NCI-H187 treated with DMSO at 0.1 percent for 48 hours (cell line): ENCODE measurements at places on chromosomes 2 and 18.

DNA sequence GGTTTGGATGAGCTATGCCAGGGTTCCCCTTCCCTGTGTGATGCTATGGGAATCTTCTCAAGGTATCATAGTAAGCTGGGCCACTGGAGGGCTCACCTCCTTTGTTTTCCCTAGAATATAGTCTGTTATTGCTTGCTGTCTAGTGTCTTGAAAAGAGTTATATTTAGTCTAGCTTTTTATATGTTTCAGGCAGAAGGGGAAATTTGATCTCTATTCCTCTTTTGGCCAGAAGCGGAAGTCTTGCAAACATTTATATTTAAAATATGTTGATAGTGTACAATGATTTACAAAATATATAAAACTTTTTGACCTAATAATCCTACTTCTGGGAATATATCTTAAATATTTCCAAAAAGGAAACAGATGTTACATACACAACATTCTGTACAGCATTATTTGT lies 260.7 kb downstream of the FHOD3 start:
- DNase-seq = no peak

GRCh38 chr2:6999211-6999877 lies 82.1 kb downstream of the RNF144A start:
- no peak for DNase-seq

DNA sequence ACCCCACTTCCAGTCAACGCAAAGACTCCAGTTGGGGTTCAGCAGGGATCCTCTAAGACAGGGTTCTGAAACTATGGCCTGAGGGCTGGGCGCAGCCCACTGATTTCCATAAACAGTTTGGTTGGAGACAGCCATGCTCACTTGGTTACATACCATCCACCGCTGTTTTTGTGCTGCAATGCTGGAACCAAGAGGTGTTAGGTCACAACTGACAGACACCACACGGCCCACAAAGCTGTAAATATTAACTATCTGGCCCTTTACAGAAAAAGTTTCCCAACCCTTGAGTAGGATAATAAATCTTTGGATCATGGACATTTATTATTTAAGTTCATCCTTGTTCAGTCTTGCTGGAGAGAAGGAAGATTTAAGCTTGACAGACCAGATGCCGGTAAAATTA lies 8.4 kb upstream of the CD226 start:
- DNase-seq = no peak

GRCh38 chr2:152167065-152167464 lies 8.5 kb downstream of the STAM2 start:
- DNase-seq = no peak

DNA sequence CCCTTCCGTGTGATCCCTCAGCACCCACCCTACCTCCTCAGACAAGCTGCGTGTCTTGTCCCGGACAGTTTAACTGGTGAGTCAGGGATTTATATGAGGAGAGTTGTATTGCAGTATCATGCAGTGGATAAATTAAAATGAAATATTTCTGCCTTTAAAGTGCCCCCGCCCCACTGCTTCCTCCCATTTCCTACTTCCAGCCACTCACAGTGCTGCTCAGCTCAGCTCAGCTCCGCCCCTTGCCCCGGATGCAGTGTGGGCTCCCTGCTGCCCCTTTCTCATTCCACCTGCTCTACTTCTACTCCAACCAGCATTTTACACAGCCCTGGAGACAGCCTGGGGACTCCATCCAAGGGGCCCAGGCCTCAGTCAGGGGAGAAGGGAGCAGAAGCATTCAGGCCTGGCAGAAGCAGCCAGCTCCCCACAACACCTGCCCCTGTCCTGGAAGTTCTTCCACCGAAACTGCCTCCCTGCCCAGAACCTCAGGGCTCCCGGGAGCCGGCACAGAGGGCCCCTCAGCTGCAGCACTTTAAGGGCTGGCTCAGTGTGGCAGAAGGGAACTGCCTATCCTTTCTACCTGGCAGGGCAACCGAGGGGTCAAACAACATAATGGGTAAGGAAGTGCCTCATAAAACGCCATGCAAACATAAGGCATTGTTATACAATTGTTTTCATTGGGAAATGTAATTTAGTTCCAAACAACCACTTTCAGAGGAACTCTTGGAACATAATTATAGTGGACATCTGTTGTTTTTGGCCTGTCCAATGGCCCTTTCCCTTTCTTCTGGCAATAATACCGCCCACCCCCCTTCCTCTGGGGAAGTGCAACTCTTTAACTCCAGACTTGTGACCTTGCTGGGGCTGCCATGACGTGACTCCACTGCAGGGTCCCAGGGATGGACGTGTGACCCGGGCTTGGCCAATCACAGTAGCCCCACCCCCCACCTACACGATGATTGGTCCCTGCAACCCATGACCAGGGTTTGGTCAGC lies 102.3 kb downstream of the LIPG start:
- no peak for DNase-seq

GRCh38 chr2:231571661-231572191 lies 20.9 kb upstream of the TEX44 start:
- DNase-seq = no peak

- DNase-seq = no peak
These were observed 145.2 kb upstream of the SMAD2 start for GRCh38 chr18:48075707-48076093.

DNA sequence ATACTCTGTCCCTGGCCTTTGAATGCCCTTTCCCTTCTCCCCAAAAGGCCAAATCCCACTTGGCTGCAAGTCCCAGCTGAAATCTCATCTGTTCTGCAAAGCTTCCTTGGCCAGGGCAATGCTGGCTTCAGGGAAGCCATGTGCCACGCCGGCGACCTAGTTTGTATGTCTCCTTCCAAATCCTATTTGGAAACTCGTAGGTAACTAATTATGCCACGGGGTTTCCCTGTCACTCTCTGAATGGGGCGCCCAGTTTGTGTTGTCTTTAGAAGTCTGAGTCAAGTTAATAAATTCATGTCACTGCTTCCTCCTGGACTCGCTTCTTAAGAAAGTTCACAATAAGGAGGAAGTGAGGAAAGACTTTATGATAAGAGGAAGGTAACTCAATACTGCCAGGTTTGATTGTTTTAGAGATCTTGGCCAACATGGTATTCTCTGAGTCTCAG lies 19.1 kb downstream of the FHL2 start:
- DNase-seq = no peak

GRCh38 chr2:279956-280649 lies 7.8 kb downstream of the ALKAL2 start:
- no peak for DNase-seq

GRCh38 chr2:95354469-95354901 lies 48.0 kb upstream of the FAHD2A start:
- no peak for DNase-seq
